ENCODE measurements at places on chromosomes 7 and 10.

DNA sequence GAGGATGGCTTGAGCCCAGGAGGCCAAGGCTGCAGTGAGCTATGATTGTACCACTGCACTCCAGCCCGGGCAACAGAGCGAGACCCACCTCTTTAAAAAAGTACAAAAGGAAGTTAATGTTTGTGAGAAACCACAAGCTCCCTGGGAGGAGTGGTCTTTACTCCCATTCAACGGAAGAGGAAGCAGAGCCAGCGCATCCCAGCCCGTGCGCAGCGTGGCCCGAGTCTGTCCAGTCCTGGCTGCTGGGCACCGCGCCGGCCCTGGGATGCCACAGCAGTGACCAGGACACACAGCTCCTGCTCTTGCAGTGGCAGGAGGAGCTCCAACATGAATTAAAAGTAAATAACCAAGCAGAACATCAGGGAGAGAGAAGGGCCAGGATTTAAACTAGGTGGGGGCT lies 68.4 kb downstream of the ELFN1 start:
- no peak for DNase-seq

- no peak for DNase-seq
These were observed 60.5 kb upstream of the AGBL3 start for GRCh38 chr7:134925766-134926165.

- no peak for DNase-seq
These were observed 120.3 kb downstream of the BMPER start for GRCh38 chr7:34025600-34025999.

GRCh38 chr10:97687785-97688781 lies 1.0 kb upstream of the AVPI1 start:
- no peak for DNase-seq

DNA sequence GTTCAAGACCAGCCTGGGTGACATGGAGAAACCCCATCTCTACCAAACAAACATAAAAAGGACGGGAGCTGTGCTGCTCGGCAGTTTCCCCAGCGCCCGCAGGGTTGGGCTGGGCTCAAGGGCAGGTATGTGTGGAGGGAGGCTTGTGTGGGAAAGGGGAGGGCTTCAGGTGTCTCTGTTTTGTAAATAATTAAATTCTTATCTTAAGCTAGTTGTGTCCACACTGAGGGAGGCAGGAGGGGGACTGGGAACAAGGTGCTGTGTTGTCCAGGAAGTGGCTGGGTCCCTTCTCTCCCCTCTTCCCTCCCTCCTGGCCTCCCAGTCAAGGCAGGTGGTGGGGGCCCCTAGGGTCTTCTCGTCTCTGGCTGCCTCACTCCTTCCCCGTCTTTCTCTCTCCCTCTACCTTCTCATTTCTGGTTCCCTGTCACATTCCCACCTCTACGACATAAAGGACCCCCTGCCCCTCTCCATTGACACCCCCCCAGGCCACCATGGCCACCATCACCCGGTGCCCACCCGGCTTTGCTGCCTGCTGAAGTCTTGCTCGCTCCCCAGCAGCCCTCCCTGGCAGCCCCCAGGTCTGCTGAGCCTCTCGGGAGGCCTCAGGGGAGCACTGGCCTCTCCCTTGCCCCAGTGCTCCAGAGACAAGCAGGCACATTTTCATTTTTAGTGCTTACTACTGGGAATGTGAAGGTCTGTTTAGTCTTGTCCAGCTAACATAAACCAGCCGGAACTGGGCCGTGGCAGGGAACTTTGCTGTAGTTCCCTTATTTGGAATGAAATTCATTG lies 19.3 kb downstream of the NEURL1 start:
- DNase-seq = no peak

- no peak for DNase-seq
These were observed 109.2 kb upstream of the AGK start for GRCh38 chr7:141441837-141442627.

GRCh38 chr10:104928734-104929133 lies 287.6 kb downstream of the SORCS3 start:
- no peak for DNase-seq
